ENCODE measurements at places on chromosomes 7 and 10. TPM values are rescaled to one million over a fixed set of nuclear protein-coding genes. Genes with fewer than 3 reads are reported as not detected.

DNA sequence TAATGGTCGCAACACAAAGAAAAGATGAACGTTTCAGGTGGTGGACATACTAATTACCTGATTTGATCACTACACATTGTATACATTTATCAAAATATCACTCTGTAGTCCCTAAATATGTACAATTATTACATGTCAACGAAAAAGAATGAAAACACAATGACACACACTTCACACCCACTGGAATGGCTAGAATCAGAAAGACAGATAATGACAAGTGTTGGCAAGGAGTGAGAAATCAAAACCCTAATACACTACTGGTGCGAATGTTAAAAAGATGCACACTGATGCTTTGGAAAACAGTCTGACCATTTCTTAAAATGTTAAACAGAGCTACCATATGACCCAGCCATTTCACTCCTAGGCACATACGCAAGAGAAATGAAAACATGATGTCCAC lies 2.3 kb downstream of the COA1 start:
- peaks cover 33% of the 10 kb centered on the region for H3K4me1 ChIP-seq
- H3K36me3 ChIP-seq = no peaks in the 10 kb centered on the region
- DNase-seq = no peak
- peak overlapping the region; percentile 30 for H3K4me3 ChIP-seq
- no peak overlapping the region for H3K27ac ChIP-seq

- no peaks in the 10 kb centered on the region for H3K27me3 ChIP-seq
- no peaks in the 10 kb centered on the region for H3K36me3 ChIP-seq
- no peak overlapping the region for H3K27ac ChIP-seq
- no peak for DNase-seq
- H3K4me3 ChIP-seq = no peak overlapping the region
Observed at GRCh38 chr10:133168617-133169031, 8.6 kb downstream of the KNDC1 start.

- no peaks in the 10 kb centered on the region for H3K36me3 ChIP-seq
- DNase-seq = peak; percentile 65
- H3K27me3 ChIP-seq = peaks cover 15% of the 10 kb centered on the region
- no peaks in the 10 kb centered on the region for H3K4me1 ChIP-seq
- no peak overlapping the region for H3K27ac ChIP-seq
Observed at GRCh38 chr7:93092757-93093370, 24.9 kb downstream of the SAMD9 start.

GRCh38 chr10:89215511-89215910 lies 8.4 kb upstream of the CH25H start:
- no peak overlapping the region for H3K27ac ChIP-seq
- no peak overlapping the region for H3K4me3 ChIP-seq
- no peak for DNase-seq
- H3K4me1 ChIP-seq = peaks cover 7% of the 10 kb centered on the region
- no peaks in the 10 kb centered on the region for H3K27me3 ChIP-seq
- peaks cover 20% of the 10 kb centered on the region for H3K36me3 ChIP-seq

DNA sequence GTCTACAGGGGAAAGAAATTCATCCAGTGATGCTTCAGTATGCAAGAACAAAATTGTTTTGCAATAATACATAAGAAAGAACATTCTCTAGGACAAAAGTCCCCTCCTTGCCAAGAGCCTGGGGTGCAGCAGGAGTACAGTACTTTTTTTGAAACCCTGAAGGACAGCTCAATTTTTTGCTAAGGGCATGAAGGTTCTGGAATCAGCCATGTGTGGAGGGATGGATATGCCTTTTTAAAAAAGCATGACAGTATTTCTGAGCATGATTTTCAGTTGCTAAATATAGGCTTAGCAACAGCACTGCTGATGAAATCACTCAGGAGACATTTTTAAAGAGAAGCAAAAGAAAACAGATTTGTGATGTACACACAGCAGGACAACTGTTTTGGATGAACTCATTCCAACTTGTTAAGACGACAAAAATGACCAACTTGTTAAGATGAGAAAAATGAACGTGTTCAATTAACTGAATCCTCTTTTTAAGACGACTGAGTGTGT lies 39.3 kb downstream of the HBP1 start:
- DNase-seq = no peak
- no peak overlapping the region for H3K4me3 ChIP-seq
- H3K27ac ChIP-seq = no peak overlapping the region
- H3K4me1 ChIP-seq = no peaks in the 10 kb centered on the region
- peaks cover 75% of the 10 kb centered on the region for H3K36me3 ChIP-seq
- H3K27me3 ChIP-seq = no peaks in the 10 kb centered on the region

- no peak for DNase-seq
- no peak overlapping the region for H3K4me3 ChIP-seq
- no peaks in the 10 kb centered on the region for H3K36me3 ChIP-seq
- no peaks in the 10 kb centered on the region for H3K27me3 ChIP-seq
- H3K27ac ChIP-seq = no peak overlapping the region
Observed at GRCh38 chr10:83372646-83373045, 766.7 kb upstream of the GHITM start.

- no peak overlapping the region for H3K27ac ChIP-seq
- H3K36me3 ChIP-seq = no peaks in the 10 kb centered on the region
- no peak overlapping the region for H3K4me3 ChIP-seq
- H3K4me1 ChIP-seq = no peaks in the 10 kb centered on the region
Observed at GRCh38 chr10:24465891-24466818, 257.2 kb downstream of the KIAA1217 start.

TMEM270 gene
- not detected for polyA plus RNA-seq

MUC12 gene
- polyA plus RNA-seq = 0.44 TPM

DNA sequence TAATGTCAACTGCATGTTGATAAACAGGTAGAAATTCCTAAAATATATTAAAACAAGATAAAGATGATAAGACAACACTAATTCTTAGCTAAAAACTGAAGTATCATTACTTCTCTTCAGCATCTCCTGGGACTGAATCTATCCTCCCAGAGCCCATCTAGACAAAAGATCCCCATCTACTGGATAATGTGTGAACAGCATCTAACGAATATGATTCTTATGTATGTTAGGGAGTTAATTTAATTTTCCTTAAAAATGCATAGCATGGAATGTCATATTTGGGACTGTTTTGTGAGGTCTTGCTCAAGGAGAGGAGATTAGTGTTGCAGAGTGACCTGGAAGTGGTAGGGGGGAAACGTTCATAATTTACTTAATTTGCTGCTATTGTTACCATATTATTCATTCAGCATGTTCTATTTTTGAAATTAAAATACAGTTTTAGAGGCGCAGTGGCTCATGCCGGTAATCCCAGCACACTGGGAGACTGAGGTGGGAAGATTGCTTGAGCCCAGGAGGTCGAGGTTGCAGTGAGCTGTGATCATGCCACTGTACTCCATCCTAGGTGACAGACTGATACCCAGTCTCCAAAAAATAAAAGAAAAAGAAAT lies 305.1 kb upstream of the CSTF2T start:
- H3K4me3 ChIP-seq = no peak overlapping the region
- no peak overlapping the region for H3K27ac ChIP-seq
- H3K4me1 ChIP-seq = no peaks in the 10 kb centered on the region
- DNase-seq = peak; percentile 6
- no peaks in the 10 kb centered on the region for H3K27me3 ChIP-seq

- H3K27ac ChIP-seq = no peak overlapping the region
- H3K4me3 ChIP-seq = no peak overlapping the region
- DNase-seq = no peak
- H3K27me3 ChIP-seq = no peaks in the 10 kb centered on the region
- H3K36me3 ChIP-seq = no peaks in the 10 kb centered on the region
Observed at GRCh38 chr10:66941491-66941890, 15.7 kb downstream of the LRRTM3 start.

DNA sequence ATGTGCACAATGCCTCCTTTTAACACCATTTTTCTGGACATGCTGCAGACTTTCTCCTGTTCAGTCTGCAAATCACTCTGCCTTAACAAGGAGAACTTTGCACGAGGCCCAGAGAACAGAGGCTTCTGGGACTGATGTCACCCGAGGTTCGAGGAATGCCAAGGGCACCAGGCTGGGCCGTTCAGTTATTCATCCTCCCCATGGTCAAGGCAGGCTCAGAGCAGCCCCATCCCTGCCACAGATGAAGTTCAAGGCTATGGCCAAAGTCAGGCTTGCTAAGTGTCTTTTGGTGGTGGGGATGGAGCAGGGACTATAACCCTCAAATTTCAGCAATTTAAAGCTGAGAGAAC lies 9.4 kb upstream of the DUSP5 start:
- H3K27me3 ChIP-seq = no peaks in the 10 kb centered on the region
- H3K36me3 ChIP-seq = no peaks in the 10 kb centered on the region
- no peaks in the 10 kb centered on the region for H3K4me1 ChIP-seq
- no peak for DNase-seq
- H3K27ac ChIP-seq = no peak overlapping the region

- H3K4me3 ChIP-seq = no peak overlapping the region
- H3K36me3 ChIP-seq = no peaks in the 10 kb centered on the region
- no peaks in the 10 kb centered on the region for H3K4me1 ChIP-seq
Observed at GRCh38 chr7:50837965-50838364, 55.3 kb upstream of the GRB10 start.

GFRA1 gene
- polyA plus RNA-seq = not detected

PPP1R9A gene
- polyA plus RNA-seq = not detected

AKR1C4 gene
- not detected for polyA plus RNA-seq

DNA sequence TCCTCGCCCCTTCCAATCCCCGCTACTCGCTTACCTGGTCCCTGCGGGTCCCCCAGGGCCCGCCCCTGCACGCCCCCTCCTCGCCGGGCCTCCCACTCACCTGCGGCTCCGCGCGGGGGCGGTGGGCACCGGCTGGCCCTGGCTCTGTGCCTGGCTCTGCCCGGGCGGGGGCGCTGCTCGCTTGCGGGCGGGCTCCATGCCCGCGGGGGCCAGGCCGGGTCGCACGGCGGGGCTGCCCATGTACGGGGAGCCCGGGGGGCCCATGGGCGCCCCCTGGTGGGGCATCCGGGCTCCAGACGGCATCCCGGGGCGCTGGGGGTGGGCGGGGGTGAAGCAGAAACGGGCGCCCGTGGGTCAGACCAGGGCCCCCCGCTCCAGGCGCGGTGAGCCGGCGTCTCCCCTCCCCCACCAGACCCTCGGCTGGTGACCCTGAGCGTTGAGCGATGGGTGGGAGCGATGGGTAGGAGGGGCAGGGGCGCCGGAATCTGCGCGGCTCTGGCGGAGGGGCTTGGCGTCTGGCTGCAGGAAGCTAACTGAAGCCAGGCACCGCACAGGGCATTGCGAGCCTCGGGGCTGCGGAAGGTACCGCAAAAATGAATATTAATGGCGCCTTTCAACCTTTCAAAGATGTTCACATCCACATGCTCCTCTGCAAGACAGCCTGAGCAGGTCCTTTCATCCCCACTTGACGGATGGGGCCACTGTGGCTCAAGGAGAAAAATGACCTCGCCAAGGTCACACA lies 3.0 kb downstream of the SMARCD3 start:
- peaks cover 13% of the 10 kb centered on the region for H3K27me3 ChIP-seq
- no peak overlapping the region for H3K4me3 ChIP-seq
- no peak overlapping the region for H3K27ac ChIP-seq

DNA sequence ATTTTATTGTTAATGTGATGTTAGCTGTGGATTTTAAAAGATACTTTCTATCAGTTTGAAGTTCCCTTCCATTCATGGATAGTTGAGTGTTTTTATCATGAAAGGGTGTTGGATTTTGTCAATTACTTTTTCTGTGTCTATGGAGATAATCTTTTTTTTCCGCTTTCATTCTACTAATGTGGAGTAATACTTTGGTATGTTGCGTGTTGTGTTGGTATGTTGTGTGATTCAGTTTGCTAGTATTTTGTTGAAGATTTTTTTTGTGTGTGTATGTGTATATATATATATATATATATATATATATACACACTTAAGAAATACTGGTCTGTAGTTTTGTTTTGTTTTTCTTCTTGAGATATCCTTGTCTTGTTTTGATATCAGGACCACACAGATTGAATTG lies 100.3 kb downstream of the CCSER2 start:
- no peak for DNase-seq
- no peak overlapping the region for H3K27ac ChIP-seq
- peaks cover 14% of the 10 kb centered on the region for H3K36me3 ChIP-seq
- H3K4me1 ChIP-seq = peaks cover 8% of the 10 kb centered on the region
- no peaks in the 10 kb centered on the region for H3K27me3 ChIP-seq

GRCh38 chr7:131502810-131503508 lies 53.5 kb downstream of the PODXL start:
- H3K36me3 ChIP-seq = no peaks in the 10 kb centered on the region
- H3K4me1 ChIP-seq = peaks cover 23% of the 10 kb centered on the region
- no peaks in the 10 kb centered on the region for H3K27me3 ChIP-seq
- DNase-seq = no peak
- no peak overlapping the region for H3K4me3 ChIP-seq
- no peak overlapping the region for H3K27ac ChIP-seq

DNA sequence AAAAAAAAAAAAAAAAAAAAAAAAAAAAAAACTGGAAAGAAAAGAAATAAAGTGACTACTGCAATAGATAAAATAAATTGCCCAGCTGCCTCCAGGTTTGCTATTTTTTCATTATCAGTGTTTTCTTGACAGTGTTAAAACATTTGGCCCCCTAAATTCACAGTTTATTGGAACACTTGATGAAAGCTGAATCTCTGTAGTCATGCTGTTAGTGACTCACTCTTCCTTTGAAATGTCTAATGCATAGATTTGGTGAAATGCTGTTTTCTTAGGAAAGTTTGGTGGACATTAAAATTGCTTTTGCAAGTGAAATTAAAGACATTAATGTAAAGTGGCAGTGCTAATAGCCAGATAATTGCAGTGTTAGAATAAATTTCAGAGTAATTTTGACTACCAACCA lies 785.2 kb downstream of the NRG3 start:
- H3K4me3 ChIP-seq = no peak overlapping the region
- no peaks in the 10 kb centered on the region for H3K27me3 ChIP-seq
- H3K4me1 ChIP-seq = no peaks in the 10 kb centered on the region

- H3K4me1 ChIP-seq = peaks cover 91% of the 10 kb centered on the region
- no peaks in the 10 kb centered on the region for H3K27me3 ChIP-seq
- H3K36me3 ChIP-seq = peaks cover 55% of the 10 kb centered on the region
- peak overlapping the region; percentile 95 for H3K4me3 ChIP-seq
Observed at GRCh38 chr7:130935564-130936157, 201.7 kb upstream of the KLF14 start.

Data from CD4-positive, CD25-positive, alpha-beta regulatory T cell (primary cell).